ENCODE measurements at places on chromosomes 3 and 15. TPM values are rescaled to one million over a fixed set of nuclear protein-coding genes. Genes with fewer than 3 reads are reported as not detected.

Gene CHDH
- 2.5 TPM for total RNA-seq

Gene ANKRD63
- not detected for total RNA-seq

Gene GABRG3
- total RNA-seq: not detected

Gene CCR3
- 0.37 TPM for total RNA-seq

Gene CYP1A1
- total RNA-seq: 8.3 TPM

Gene UROC1
- not detected for total RNA-seq

Gene RNU5B-1
- not detected for total RNA-seq

Gene CRBN
- total RNA-seq: 66.3 TPM

Gene SPG21
- 80.7 TPM for total RNA-seq

Gene CHRFAM7A
- total RNA-seq: 2.8 TPM

Gene MASP1
- 9.9 TPM for total RNA-seq

Gene GASK1A
- 4.9 TPM for total RNA-seq

Gene CACNA1D
- total RNA-seq: 1.8 TPM

Gene MSL2
- 35.3 TPM for total RNA-seq

Gene CGNL1
- 7.7 TPM for total RNA-seq

All from omental fat pad (tissue), 4 donors.